ENCODE measurements at places on chromosomes 4 and X.

GRCh38 chrX:37896511-37896890, 49.1 kb upstream of the DYNLT3 start:
- DNase-seq: no peak

DNA sequence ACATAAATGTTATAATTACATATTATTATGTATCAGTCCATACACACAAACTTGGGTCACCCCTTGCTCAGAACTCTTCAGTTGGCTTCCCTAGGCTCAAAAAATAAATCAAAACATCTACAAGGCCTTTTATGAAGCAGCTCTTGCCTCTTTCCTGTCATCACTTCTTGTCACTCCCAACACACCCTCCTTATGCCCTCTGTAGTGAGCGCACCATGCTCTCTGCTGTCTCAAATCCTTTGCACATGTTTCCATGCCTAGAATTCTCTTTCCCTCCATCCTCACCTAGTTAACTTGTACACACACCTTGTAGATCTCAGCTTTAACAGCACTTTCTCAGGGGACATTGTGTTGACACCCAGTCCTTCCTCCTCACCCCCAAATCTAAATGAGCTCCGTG, 53.0 kb downstream of the ATP8A1 start:
- no peak for DNase-seq

DNA sequence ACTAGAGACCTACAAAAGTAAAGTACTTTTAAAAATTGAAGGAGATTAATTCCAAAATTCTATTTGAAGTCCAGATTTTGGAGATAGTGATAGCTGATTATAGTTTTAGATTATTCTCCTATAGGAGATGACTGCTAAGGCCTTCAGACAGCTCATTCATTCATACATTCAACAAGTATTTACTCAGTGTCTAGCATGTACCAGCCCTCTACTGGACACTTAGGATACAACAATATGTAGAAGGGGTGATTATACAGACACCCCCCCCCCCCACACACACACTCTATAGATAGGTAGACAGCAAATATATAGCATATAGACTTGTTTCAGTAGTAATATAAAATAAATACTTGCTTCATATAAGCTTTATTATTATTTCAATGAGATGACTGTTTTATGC, 60.4 kb upstream of the TAF9B start:
- peak; percentile 2 for DNase-seq

DNA sequence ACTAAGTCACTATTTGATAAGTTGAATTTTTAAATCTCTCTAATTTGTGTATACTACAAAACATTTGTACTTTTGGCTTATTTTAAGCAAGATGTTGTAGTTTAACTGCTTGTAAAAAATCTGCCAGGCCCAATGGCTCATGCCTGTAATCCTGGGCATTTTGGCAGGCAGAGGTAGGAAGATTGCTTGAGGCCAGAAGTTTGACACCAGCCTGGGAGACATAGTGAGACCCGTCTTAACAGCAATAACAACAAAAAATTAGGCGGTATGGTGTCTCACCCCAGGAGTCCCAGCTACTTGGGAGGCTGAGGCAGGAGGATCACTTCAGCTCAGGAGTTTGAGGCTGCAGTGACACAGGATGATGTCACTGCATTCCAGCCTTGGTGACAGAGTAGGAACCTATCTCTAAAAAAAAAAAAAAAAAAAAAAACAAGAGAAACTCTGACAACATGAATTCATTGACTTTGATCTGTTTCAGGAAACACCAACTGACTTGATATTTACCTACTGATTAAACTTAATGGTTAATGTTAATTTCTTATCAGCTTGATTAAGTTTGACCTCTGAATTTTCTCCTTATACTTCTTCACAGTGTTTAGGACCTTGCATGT, 8.9 kb downstream of the FHIP1A start:
- no peak for DNase-seq

DNA sequence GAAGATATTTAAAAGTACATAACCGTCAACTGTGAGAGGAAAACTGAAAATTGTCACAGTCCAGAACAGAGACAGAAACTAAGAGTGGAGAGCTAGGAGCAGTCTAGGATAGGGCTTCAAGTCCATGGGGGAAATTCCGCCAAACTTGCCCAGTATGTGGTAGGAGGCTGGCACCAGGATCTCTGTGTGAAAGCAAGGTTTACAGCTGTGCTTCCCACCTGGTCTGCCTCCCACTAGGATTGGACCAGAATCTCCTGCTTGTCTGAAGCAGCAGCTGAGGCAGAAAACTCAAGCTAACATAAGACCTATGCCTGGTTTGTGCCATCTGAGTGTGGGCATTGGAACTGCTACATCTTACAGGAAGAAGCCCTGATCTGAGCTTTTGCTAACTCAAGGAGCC, 18.6 kb upstream of the FHL1 start:
- no peak for DNase-seq

DNA sequence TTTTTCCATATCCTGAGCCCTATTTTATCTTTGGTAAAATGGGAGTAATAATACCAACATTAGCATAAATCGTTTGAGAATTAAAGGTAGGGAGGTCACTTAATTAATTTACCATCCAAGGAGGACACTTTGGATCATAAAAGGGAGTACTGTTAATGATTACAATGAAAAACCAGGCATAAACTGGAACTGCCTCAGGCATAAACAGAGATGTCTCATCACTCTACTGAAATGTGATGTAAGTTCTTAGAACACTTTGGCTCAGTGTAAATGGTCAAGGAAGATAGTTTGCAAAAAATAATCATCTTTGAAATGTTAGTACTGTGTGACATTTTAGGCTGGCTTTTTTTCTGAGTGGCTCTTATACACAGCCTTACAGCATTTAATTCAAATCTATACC, 268.7 kb downstream of the SLC39A8 start:
- DNase-seq: no peak

GRCh38 chrX:153865685-153866084, 20.3 kb downstream of the L1CAM start:
- DNase-seq: no peak

DNA sequence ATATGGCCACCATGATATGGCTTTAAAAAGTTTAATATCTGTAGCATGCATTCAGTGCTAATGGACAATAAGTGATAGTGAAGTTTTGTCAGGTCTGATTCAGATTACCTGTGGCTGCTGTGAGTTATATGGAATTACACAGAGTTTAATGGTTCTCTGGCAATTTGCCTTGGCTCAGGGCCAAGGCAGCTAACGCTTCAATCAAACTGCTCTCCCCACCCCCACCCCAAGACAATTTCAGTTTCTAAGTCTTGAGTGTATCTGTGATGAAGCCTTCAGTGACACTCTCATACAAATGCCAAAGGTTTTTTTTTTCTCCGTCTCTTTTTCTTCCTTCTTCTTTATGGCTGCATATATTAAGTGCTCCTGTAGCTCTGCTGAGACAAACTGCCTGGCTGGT, 106.6 kb downstream of the SHROOM4 start:
- no peak for DNase-seq

DNA sequence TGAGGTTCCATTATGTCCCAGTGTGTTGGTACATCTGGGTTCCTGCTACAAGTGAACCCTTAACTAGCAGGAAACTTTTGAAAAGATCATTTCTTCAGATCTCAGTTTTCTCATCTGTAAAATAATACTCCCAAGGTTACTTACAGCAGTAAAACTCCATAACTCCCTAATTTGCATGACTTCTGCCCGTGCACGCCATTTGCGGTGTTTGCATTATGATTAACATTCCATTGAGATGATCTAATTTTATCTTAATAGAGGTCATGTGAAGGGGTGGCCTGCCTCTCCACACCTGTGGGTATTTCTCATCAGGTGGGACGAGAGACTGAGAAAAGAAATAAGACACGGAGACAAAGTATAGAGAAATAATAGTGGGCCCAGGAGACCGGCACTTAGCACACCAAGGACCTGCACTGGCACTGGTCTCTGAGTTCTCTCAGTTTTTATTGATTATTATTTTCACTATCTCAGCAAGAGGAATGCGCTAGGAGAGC, 219.8 kb downstream of the TLL1 start:
- no peak for DNase-seq

- peak; percentile 66 for DNase-seq
These were observed 25.4 kb downstream of the MBNL3 start for GRCh38 chrX:132463411-132463810.

DNA sequence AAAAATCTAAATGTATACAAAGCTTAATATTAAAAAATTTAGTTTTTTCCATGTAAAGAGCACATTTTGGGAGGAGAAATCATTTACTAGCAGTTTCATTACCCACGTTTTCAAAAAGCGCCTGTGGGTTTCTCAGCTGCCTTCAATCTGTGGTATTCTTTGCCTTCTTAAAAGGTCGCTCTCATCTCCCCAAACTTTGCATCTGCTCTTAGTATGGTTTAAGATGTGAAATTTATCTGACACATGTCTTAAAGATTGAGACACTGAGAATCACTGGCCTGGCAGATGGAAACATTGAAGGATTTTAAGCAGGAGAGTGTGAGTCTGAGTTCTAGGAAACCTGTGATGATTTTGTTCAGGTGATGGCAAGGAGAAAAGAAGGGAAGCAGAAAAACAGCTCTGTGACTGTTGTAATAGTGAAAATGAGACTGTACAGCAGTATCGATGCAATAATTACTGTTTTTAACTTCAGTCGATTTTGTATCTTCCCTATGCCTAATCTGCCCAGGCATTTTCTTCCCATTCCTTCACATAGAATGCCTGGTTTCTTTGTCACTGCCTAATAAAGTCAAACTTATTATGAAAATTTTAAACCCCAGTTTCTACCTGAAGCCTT, 75.9 kb downstream of the PAQR3 start:
- no peak for DNase-seq

DNA sequence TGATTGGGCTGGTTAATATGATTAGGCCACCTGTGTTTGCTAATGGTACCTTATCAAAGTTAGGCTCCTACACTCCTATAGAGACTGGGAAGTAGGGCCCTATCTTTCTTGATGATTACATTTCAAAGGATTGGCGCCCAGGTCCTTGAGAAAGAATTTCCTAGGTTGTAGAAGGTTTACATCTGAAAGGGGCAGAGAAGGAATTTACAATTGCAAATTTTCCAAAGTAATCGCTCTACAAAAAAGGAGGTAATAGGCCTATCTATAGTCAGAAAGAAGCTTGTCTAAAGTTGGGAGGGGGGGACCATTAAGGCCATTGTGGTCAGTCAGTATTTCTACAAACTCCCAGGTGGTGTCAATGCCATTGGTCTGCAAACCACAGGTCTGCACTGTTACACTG, 638.4 kb downstream of the IL1RAPL1 start:
- no peak for DNase-seq

DNA sequence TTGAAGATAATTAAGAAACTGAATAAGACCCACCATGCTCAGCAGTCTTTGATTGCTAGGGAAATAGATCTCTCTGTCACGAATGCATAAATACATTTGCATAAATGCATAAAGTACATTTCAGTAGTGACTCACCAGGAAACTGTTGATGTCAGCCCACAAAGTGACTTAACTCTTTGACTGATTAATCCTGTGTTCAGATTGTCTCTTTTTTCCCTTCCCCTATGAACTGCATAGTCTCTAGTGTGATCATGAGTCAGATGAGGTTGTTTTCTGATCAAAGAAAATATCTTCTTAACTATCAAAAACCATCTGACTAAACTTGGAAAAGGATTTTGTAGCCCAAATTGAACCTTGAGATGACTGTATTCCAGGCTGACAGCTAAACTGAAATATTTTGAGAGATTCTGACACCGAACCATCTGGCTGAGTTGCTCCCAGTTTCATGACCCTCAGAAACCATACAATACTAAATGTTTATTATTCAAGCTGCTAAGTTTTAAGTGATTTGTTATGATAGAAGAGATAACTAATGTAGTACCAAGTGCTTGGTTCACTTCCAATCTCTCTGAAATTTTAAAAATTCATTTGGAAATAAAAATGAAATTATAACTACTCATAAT, 1381.5 kb upstream of the AGA start:
- DNase-seq: no peak

DNA sequence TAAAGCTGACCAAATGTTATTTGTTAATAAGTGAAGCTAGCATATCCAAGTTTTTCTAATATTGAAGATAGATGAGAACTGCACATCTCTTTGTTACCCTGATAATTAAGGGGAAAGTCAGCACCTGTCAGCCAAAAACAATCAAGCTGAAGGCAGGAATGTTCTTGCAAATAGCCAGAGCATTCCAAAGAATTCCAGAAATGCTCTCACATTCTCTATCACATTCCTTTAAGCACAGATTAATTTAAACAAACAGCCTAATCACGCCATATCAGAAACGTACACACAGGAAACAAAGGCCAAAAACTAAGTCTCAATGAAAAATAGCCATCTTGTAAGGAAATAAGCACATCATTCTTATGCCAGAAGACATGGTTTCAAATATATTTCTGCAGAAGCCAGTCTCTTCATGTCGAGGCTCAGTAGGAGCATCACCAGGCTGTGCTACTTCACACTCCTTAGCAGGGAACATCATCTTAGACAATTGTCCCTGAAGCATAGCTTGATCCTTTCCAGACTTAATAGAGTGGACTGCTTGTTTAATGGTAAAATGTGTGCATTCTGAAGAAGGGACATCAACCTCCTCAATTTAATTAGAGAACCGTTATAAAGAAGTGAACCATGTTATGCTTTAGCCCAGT, 252.9 kb upstream of the TTC29 start:
- DNase-seq: no peak

DNA sequence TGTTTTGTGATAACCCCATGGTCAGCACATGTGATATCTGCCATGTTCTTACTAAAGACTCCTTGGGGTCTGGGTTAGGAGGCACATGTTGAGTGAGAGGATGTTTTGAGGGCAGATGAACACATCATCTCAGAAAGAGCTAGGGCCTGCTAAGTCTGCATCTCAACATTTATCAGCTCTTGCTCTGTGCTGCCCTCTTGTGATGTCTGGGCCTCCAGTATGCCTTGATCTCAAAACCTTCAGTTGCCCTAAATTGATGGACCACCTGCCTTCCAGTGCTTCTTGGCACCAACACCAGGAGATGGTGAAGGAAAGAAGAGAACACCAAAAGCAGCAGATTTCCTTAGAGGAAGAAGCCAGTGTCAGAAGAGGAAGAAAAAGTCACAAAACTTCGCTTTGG, 22.5 kb downstream of the MID1 start:
- DNase-seq: peak; percentile 8

DNA sequence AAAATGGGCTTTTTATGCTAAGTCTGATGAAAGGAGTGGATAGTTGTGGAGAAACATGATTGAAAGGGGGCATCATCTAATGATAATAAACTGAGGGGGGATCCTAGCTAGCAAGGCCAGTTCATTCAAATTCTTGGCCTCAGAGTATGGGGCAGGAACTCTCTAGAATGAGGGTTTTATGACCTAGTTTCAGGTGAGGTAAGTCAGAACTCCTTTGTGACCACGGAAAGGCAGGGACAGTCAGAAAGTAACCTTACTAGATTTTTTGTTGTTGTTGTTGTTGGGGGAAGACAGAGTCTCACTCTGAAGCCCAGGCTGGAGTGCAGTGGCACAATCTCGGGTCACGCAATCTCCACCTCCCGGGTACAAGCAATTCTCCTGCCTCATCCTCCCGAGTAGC, 1.5 kb upstream of the PAQR3 start:
- DNase-seq: no peak

DNA sequence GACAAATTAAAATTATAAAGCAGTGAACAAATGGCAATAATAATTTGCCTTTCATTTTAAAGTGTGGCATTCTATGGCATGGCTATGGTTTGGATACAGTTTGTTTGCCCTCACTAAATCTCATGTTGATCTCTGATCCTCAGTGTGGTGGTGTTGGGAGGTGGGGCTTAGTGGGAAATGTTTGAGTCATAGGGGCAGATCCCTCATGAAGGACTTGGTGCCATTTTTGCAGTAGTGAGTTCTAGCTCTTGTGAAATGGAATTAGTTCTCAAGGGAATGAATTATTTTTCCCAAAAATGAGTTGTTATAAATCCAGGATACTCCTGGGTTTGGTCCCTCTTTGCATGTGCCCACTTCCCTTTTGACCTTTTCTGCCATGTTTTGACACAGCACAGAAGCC, 181.4 kb downstream of the AMELX start:
- DNase-seq: no peak
